ENCODE measurements at places on chromosomes 2 and 18.

- no peak for DNase-seq
Measured at GRCh38 chr2:179850188-179850587, 11.2 kb downstream of the ZNF385B start.

DNA sequence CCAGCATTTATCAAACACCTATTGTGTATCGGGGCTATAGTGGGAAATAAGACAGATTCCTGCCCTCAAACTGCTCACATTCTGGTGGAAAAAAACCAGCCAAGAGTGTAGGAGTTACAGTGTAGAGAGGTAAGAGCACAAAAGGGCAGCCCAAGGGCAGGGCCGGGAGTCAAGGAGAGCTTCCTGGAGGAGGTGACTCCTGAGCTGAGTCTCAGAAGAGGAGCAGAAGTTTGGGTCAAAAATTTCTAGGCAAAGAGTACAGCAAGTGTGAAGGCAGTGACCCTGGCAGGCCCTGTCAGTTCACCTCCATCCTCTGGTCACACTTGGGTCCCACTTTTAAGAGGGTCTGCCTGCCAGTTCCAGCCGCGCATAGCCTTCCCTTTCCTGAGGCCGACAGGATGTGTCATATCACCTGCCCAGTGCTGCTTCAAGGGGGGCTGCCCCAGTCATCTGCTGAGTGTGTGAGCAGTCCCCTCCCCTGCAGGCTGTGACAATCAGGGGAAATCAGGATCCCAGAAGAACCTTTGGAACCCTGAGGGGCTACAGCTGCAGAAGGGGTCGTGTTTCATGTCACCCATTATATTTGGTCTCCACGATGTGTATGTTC lies 118.4 kb downstream of the GLI2 start:
- no peak for DNase-seq

- no peak for DNase-seq
Measured at GRCh38 chr2:120587997-120588336, 147.7 kb upstream of the GLI2 start.

DNA sequence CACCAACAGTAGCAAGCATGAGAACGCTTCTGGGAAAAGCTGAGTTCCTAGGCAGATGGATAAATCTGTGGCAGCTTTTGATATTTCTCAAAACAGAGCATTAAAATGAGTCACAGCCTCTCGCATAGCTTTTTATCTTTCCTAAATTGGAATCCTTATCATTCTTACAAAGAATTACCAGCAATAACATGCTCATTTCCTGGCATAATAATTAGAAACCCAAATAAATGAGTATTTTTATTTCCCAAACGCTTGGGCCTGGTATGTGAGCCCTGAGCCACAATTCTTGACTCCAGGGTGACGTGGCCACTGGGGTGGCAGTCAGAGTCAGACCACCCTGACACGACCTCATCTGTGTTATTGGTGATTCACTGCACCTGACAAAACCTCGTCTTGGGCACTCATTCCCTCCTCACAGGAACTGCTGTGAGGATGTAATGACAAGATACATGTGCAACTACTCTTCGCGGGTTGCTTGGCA lies 210.7 kb downstream of the ARL4C start:
- DNase-seq = no peak

GRCh38 chr2:137467246-137467862 lies 496.9 kb upstream of the HNMT start:
- DNase-seq = no peak
